Renal pelvis (tissue), 12 donors: ENCODE measurements at places on chromosomes 5 and 9.

DNA sequence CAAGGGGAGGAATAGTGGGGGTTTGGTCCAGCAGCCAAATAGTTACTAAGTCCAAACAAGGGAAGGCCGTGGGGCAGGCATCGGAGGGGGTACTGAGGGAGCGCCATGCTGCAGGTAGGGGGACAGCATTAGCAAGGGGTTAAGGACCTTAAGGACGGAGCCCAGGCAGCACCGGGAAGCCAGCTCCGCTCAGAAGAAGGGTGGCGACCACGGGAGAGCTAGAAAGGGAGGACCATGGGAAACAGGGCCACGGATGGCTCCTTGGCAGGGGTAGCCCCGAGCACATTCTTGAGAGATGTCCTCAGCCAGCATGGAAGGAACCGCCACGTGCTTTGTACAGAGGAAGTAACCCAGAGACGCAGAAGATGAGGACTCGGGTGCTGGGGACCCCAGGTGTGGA, 76.2 kb upstream of the STXBP1 start:
- DNase-seq, result no peak

DNA sequence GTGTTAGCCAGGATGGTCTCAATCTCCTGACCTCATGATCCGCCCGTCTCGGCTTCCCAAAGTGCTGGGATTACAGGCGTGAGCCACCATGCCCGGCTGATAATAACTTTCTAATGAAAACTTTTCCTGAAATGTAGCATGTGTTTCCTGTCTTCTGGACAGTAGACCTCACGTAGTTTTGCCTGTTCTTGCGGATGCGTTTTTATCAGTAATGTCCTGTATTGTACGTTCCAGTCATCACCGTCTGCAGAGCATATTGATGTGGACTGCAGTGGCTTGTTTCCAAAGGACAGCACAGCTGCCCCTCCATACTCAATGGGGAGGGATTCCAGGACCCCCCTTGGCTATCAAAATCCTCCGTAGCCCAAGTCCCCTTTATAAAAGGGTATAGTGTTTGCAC, 12.8 kb downstream of the EXOC3 start:
- DNase-seq, result no peak

DNA sequence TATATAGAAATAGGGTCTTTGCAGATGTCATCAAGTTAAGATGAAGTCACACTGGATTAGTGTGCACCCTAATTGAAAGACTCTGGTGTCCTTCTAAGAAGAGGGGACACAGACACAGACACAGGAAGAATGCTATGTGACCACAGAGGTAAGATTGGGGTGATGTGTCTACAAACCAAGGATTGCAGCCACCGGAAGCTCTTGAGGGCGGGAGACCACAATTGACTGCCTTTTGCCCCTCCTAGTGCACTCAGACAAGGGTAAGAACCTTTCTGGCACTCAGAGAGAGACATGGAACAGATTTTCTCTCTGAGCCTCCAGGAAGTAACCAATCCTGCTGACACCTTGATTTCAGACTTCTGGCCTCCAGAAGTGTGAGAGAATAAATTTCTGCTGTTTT, 51.2 kb upstream of the ARAP3 start:
- DNase-seq, result no peak

- peak; percentile 72 for DNase-seq
Observed at GRCh38 chr9:106878934-106879333, 16.0 kb downstream of the ZNF462 start.

DNA sequence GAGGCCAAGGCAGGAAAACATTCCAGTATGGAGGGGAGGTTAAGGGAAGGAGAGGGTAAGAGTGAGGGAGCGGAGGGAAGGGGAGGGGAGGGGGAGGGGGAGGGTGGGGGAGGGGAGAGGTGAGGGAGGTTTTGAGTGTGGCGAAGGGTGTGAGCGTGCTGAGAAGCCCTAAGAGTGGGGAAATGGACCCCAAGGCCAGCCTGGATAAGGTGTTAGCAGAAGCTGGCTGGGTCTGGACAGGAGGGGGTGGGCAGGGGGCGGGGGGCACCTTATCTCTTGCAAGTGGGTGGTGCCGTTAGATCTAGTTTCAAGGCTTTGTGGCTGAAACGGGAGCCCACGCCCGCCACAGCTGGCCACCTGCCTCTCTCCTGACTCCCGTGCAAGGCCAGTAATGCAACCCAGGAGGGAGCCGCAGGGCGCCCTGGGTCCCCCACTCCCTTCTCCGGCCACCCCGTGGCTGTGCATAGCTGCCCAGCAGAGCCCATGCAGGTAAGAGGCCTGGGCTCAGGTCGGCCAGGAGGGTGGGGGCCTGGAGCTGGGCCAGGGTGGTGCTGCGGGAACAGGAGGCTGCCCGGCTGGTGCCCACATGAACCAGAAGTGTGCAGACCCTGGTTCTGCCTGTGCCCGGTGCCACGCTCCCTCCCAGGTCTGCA, 677 bp downstream of the RNF224 start:
- no peak for DNase-seq

DNA sequence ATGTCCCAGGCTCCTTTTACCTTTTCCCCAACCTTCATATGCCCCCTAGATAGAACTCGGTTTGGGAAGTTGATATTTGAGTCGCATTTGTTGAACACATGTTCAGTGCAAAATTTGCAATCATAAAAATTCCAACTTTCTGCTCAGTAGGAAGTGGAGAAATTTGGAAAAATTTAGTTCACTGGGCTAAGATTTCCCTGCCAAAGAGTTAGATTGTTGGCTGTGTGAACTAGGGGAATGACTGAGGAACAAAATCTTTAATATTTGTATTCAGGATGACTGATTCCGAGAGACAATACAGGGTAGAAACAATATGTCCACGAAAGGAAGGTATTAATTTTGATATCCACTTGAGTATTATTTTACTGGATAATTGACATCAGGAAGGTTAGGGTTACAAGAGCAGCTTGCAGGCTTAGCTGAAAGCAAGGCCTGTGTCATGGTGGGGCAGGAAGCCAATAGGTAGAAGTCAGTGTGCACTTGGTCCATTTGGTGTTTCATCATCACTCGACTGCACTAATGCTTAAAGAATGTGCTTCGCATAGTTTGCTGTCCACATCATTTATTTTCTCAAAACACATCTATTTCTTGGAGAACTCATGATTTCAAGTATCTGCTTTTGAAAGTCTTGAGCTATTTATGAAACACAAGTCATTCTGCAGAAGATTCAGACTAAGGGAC, 59.4 kb upstream of the GNA14 start:
- DNase-seq, result no peak

DNA sequence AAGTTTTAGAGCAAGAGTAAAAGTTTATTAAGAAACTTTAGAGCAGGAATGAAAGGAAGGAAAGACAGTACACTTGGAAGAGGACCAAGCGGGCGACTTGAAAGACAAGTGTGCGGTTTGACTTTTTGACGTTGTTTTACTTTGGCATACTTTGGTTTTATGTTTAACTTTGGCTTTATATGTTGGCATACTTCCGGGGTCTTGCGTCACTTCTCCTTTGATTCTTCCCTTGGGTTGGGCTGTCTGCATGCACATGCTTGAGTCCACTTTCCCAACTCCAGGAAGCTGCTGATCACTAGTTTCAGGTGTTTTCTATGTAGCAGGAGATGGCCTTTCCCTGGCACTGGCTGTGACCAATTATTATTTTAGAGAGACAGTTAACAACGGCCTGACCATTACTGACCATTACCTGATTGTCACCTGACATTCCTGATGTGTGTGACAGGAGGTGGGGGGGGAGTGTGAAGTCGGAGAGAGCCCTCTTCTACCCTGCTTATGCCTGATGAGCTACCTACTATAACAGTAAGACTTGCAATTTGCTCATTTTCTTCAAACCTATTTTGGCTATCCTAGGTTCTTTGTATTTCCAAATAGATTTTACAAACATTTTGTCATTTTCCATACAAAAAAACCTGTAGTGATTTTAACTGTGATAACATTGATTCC, 45.5 kb downstream of the TNFSF8 start:
- no peak for DNase-seq

GRCh38 chr9:96430377-96430776, 12.2 kb upstream of the ZNF367 start:
- no peak for DNase-seq

DNA sequence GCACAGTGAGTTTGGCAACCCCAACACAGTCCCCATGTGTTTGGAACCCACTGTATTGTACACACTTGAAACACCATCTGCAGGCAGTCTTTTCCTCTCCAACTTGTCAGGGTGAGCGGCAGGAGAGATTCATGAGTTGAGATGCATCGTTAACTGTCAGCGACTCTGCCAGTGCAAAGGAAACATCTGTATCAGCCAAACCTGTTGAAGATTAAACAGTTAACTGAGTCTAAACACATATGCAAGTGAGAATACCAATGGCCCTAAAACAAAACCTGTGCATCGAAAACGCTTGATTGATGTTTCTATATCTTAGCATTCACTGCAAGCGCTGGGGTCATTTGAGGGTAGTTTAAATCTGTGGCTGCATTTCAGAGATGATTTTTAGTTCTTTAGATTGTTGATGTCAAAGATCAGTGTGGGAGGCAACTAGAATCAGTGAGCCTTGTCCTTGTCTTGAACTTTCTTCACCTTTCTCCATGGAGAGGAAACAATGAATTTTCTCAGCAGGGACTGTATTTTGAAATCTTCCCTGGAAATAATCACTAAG, 41.3 kb upstream of the PAM start:
- peak; percentile 64 for DNase-seq

DNA sequence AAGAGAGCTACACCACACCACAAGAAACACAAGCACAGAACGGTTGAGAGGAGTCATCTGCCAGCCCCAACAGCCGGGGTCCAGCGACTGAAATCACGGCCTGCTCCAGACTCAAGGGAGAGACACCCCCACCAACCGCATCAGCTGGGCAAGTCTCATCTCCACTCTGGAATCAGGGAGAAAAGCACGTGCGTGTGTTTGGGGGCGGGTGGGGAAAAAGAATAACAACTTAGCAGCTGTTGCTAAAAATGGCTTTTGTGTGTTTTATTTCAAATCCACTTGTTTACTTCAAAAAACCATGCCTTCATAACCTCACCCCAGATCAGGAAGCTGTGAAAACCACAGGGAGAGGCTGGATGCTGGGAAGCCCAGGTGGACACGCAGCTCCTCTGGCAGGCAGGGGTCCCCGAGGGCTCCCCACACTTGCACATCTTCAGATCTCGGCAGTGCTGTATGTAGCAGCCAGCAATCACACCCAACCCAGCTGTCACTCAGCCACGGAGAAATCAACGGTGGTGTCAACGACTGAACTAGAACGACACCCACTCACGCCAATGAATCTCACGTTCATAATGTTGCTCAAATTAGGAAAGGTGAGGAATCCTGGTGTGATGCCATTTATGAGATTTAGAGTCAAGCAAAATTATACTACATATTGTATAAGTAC, 19.0 kb downstream of the PNPLA7 start:
- no peak for DNase-seq
